Renal cortical epithelial cell (primary cell): ENCODE measurements at places on chromosomes 2 and 18.

- DNase-seq, result peak; percentile 5
Observed at GRCh38 chr2:49042488-49042887, 111.8 kb downstream of the FSHR start.

GRCh38 chr2:223532161-223532560 lies 70.0 kb downstream of the SCG2 start:
- DNase-seq, result no peak

GRCh38 chr2:216717491-216717901 lies 22.1 kb upstream of the IGFBP5 start:
- no peak for DNase-seq

DNA sequence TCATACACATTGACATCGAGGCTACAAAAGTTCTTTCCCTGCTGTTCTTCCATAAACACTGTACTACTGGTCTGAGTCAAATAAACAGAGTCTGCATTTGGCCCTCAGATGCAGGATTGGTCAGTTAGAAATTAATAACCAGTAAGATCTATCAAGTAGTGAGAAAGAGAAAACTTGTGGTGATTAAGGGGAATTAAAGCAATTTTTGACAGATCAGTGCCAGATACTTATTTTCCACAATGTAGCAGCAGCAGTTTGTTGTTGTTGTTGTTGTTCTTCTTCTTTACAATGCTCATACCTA lies 85.0 kb downstream of the IKZF2 start:
- DNase-seq, result no peak

DNA sequence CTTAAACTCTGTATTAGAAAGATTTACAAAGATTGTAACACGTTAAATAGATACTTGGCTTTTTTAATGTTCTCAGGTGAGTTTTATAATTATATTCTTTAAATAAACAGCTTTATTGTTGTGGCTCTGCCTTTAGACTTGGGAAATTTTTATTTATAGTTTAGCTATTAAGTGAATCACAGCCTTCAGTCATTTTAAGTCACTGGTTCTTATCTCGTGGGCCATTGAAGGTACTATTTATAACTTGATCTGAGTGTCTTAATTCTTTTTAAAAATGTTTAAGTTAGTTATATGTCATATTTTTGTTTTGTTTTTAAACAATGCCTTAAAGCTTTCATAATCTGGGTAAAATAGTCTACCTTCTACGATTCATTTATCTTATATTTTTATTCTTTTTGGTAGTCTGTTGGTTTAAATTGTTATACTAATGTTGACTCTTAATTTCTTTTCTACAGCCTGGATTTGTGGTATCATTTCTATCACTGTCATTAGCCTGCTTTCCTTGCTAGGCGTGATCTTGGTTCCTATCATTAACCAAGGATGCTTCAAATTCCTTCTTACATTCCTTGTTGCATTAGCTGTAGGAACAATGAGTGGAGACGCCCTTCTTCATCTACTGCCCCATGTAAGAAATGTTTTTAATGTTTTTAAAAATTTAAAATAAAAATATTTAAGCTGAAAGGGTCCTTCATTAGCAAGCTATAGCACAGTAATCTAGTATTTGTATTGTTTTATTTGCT lies 49.3 kb downstream of the SLC39A10 start:
- DNase-seq, result peak; percentile 75
